NCI-H1105 (cell line): ENCODE measurements at places on chromosomes 3 and 15.

DNA sequence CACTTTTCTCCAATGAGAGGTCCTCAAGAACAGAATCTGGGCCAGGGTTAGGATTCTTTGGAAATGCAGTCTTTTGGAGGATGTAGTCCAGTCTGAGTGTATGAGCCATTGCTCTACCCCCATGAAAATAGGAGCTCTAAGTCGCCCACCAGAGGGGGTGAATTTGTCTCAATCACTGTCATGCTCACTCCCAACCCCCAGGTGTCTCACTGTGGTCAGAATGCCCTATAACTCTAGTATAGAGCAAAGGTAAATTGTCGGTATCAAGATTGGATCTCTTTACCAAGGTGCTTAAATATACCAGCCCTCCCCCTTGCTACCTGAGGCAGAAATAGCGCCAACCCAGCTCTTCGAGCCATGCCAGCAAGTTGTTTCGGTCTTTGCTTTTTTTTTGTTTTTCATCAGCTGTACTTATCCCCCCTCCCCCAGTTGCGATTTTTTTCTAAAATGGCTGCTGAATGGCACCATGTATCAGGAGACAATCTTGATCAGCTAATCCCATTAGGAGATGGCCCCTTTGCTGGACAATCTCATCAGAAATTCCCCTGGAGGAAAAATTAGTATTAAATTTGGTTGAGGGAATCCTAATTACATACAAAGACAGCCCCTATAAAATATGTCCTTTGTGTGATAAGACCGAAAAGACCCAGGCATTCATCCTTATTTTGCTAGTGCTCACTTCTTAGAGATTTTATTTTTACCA, 130.7 kb downstream of the EBLN2 start:
- DNase-seq = no peak

DNA sequence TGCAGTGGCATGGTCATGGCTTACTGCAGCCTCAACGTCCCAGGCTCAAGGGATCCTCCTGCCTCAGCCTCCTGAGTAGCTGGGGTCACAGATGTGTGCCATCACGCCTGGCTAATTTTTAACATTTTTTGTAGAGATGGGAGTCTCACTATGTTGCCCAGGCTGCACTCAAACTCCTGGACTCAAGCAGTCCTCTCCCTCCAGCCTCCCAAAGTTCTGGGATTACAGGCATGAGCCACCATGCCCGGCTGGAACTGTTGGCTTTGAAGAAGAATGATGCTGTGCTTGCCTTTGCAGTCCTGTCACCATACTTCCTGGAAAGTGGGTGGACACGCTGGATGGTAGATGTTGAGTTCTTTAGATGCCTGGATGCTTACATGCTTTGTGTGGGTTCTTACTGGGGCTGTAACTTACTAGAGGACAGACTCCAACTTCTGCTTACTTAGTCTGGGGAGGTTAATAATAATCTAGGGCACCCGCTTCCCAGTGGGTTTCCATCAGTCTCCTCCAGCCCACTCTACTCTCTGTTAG, 36.7 kb downstream of the IGF1R start:
- no peak for DNase-seq

GRCh38 chr15:98667521-98668179, 19.3 kb downstream of the IGF1R start:
- no peak for DNase-seq

DNA sequence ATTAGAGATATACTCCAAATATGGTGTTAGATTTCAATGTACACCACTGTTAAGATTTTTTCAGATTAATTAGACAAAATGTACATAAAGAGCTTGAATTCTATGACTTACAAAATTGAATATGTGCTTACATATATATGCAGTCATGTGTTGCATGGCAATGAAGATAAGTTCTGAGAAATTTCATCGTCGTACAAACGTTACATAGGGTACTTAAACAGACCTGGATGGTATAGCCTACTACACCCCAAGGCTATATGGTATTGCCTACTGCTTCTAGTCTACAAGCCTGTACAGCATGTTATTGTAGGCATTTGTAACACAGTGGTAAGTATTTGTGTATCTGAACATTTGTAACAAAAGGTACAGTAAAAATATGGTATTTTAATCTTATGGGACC, 9.3 kb downstream of the IL16 start:
- DNase-seq = no peak

DNA sequence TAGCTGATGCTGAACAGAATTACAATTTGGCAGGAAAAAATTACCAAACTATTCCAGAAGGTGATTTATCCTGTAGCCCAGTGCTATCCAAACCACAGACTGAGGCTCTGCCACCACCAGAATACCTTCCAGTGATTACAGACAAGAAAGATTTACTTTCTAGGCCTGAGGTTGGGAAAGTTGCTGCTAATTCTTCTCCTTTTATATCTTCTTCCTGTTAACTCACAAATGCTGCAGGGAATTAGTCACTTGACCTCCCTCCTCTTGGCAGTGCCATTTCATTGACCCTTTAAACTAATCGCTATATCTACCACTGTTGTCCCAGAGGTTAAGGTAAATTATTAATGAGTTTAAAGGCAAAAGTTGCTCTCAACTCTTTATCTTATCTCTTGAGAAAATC, 118.4 kb downstream of the CTNNB1 start:
- no peak for DNase-seq

GRCh38 chr15:79136434-79137046, 46.0 kb upstream of the RASGRF1 start:
- DNase-seq = no peak
